ENCODE measurements at places on chromosomes 7 and 10.

DNA sequence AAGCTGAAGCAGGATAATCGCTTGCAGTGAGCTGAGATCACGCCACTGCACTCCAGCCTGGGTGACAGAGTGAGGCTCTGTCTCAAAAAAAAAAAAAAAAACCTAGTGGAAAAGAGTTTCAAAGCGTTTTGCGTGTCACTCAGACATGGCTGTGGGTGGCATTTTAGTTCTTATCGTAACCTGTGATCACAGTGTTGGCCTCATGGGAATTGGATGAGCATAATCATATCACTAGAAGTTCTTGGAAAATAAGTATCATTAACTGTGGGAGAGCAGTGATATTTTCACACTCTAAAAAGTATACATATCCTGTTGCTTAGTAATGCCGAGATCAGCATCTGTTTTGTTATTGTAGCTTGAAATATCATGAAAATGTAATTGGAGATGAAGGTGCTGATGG lies 92.6 kb downstream of the CREM start:
- no peak for DNase-seq

- peak; percentile 79 for DNase-seq
Observed at GRCh38 chr10:6221971-6222751, 19.4 kb downstream of the PFKFB3 start.

GRCh38 chr7:149845257-149845980 lies 7.2 kb downstream of the ZNF862 start:
- no peak for DNase-seq

DNA sequence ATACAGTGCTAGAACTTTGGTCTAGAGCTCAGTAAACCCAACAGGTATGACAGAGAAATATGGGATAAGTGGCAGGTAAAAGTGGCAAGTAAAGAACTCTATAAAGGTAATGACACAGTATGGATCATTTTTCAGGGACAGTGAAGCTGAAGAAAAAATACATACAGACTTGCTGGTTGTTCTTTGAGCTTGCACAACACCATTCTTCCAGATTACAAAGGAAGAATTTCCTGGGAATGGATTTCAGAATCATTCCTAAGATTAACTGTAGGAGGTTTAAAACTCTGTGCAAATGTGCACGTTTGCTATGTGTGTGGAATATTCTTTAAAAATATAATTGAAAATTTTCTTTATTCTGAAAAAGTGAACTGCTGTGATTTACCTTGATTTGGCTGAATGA lies 36.0 kb downstream of the PHF14 start:
- DNase-seq = no peak

DNA sequence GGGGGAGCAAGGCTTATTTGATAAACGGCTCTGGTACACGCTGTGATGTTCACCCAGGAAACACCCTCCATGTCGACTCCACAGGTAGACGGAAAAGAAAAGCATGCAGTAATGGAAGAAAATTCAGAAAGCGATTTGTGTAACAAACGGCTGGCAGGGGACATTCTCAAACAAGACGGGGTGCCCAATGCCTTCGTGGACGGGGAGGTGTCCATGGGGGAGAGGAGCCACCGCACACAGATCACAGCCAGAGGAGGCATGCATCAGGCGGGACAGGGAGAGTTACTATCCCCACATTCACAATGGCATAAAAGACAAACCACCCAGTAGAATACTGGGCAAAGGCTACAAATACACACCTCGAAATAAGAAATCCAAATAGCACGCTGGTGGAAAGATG lies 20.1 kb downstream of the CNPY1 start:
- DNase-seq = no peak

GRCh38 chr7:151884312-151885201 lies 7.6 kb upstream of the PRKAG2 start:
- DNase-seq = no peak

GRCh38 chr10:67934336-67934735 lies 49.9 kb downstream of the SIRT1 start:
- DNase-seq = no peak

- DNase-seq = no peak
Observed at GRCh38 chr10:58384095-58384494, 1.1 kb upstream of the TFAM start.

GRCh38 chr10:34288634-34289033 lies 526.5 kb downstream of the PARD3 start:
- no peak for DNase-seq

- DNase-seq = no peak
Observed at GRCh38 chr7:32631021-32631420, 135.7 kb downstream of the AVL9 start.

- no peak for DNase-seq
Observed at GRCh38 chr7:121027761-121028669, 39.5 kb downstream of the CPED1 start.

DNA sequence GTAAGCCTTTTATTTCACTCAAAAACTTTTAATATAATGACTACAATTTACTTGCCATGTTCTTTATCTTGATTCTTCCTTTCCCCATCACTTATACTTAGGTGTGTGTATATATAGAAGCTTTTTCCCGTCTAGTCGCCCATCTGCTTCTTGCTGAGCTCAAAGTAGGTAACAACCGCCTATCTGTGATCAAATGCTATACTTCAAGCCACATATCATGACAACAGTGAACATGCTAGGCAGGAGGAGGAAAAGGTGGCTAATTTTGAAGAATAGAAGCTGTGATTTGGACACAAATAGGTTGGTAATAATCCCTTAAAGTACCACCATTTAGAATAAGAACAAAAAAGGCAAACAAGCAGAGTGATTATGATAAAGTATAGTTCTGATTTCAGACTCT lies 367.3 kb upstream of the CHRM2 start:
- DNase-seq = no peak

GRCh38 chr10:130190737-130191115 lies 54.5 kb downstream of the GLRX3 start:
- no peak for DNase-seq

DNA sequence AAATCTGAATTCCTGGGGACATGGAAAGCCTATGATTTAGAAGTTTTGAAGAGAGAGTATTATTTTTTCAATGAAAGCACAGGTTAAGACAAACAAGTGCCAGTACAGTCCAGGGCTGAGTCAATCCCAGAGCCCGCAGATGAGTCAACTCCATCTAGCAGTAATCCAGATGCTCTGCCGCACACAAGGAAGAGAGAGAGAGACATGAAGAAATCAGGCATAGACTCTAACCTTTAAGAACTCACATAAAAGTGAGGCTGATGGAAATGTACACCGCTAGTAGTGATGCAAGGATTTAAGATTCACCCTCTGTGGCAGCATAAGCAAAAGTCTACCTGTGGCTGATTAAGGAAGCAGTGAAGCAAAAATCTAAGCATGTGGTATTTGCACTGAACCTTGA lies 651.5 kb downstream of the TNS3 start:
- DNase-seq = peak; percentile 79

DNA sequence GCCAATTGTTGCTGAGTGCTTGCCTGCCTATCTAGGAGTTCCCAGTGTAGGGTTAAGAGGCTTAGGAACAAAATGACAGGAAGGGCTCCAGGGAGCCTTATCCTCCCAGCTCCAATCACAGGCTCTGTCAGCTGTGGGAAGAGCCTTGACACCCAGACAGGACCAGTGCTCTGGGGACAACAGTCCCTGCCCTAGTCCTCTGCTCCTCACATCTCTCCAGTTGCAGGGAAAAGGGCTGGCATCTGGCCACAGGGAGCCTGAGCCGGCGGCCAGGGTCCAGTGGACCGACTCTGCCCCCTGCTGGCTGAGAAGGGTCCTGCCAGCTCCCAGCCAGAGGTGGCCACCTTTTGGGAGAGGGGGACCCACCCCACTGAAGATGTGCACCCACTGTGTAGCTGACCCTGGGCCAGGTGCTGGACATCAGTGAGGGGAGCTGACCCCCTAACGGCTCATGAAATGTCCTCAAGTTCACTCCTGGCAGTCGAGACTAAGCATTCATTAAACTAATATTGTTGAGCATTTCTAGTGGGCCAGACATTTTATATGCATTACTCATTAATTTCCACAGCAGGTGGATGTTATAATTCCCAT lies 17.6 kb downstream of the DNAJB12 start:
- DNase-seq = peak; percentile 46

- DNase-seq = no peak
Observed at GRCh38 chr10:306007-306674, 170.9 kb downstream of the ZMYND11 start.

GRCh38 chr10:1217661-1218060 lies 161.5 kb downstream of the WDR37 start:
- no peak for DNase-seq

GRCh38 chr7:134298902-134299683 lies 17.6 kb downstream of the SLC35B4 start:
- no peak for DNase-seq

Data from kidney glomerular epithelial cell (primary cell).